SIG-M5 (cell line): ENCODE measurements at places on chromosomes 4 and X.

DNA sequence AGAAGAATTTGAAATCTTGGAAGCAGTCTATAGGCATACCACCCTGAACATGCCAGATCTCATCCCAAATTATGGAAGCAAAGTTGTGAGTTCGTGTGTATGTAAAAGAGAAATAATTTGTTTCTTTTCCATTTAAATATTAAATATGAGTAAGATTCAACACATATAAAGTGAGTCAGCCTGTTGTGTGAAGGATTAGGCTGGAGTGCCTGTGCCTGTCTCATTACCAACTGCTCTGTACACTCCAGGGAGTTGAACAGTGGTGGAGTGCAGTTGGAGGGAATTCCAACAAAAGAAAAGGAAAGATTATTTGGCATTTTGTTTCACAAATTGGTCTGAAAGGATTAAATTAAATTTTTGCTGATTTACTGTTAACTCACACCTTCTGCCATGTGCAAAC lies 435.6 kb downstream of the FAT4 start:
- DNase-seq: no peak

GRCh38 chr4:171924746-171925376 lies 111.7 kb downstream of the GALNTL6 start:
- no peak for DNase-seq

DNA sequence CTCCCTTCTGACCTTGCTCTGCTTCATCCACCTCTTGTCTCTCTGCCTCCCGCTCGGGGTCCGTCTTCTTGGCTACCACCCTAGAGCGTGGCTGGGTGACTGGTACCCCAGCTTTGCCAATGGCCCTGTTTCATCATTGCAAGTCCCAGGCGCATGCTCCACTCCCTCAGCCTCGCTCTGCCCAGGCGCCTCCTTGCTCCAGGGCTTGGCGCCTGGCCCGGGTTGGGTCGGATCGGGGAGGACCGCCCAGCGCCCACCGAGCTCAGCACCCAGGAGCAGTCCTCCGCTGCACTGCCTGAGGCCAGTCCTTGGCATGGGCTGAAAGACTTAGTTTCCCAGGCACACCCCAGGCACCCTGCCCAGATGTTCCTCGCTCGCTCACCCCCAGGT lies 577 bp downstream of the BGN start:
- DNase-seq: no peak

DNA sequence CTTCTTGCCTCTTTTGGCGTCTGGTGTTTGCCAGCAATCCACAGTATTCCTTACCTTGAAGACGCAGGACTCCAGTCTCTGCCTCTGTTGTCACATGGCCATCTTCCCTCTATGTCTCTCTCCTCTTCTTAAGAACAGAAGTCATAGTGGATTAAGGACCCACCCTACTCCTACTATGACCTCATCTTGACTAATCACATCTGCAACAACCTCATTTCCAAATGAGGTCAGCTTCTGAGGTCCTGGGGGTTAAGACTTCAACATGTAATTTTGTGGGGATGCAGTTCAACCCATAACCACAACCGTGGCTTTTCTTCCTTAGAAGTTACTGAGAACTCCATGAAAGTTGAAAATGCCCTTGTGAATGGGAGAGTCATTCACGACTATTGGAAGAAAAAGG lies 23.3 kb downstream of the TLR8 start:
- no peak for DNase-seq

GRCh38 chr4:169249214-169249973 lies 21.4 kb downstream of the SH3RF1 start:
- no peak for DNase-seq

DNA sequence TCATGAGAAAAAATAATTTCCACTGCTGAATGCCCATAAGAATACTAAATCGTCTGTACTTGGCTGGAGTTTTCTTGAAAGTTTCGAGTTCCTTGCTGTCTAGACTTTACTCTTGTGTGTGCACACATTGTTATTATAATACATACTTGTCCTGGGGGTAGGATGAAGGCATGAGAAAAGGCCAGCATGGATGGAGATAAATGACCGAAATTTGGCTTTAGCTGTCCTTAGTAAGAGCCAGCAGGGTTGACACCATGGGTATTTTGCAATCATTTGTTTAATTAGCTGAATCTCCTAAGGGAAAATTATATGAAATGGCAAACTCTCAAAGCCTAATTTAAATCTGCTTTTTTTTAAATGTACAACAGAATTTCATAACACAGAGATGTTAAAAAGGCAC lies 641.6 kb downstream of the ADGRL3 start:
- no peak for DNase-seq

- DNase-seq: no peak
Observed at GRCh38 chrX:16785247-16786138, 773 bp upstream of the TXLNG start.

DNA sequence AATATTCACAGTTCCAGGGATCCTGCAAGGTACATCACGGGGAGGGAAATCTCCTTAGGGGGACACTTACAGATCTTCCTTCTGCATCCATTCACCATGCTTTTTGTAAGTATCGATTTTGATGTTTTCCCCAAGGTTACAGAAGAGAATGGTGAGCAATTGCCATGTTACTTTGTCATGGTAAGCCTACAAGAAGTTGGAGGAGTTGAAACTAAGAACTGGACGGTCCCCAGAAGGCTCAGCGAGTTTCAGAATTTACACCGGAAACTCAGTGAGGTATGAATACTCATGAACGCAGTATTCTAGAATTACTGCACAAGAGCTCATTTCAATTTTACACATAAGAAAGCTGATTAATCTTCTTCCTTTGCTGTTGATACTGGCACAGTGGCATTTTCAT lies 53.9 kb downstream of the LRP2BP start:
- DNase-seq: no peak

GRCh38 chrX:96386981-96387380 lies 297.7 kb upstream of the DIAPH2 start:
- no peak for DNase-seq

DNA sequence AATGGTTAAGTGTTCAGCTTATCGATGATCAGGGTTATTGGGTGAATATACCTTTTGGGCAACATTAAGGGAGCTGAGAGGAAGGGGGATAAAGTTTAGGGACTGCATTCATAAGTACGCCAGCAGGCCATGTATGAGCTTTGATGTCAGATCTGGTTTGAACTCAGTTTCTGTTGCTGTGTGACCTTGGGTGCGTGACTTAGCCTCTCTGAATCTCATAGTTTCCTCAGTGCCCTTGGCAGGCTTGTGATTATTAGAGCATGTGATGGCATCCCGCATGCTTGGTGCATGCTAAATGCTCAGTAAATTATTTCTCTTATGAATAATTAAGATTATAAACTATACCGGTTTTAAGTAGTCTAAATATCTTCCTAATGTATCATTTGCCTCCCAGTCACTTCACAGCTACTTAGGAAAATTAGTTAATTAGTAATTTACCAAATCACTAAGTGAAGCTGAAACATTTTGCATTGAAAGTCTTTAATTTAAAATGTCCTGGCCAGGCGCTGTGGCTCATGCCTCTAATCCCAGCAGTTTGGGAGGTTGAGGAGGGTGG lies 3.8 kb downstream of the TBC1D14 start:
- no peak for DNase-seq

- no peak for DNase-seq
Observed at GRCh38 chr4:25857403-25857802, 5.4 kb downstream of the SEL1L3 start.

- DNase-seq: no peak
Observed at GRCh38 chrX:118772051-118772450, 44.6 kb downstream of the IL13RA1 start.

DNA sequence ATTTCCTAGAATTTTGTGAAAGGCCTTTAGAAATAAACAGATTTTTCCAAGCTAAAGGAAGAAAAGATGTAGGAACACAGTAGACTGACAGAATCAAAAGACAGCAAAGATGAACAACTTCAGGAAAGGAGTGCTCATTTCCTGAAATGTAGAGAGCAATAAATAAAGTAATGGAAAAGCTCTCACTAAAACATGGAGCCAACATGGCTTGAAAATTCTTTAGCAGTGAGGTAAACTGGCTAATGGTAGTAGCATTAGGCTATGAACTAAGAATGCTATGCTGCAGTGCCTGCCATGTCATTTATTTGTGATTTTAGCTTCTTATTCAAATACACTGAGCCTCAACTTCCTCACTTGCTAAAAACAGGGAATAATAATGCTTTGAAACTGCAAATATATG lies 108.7 kb downstream of the IQCM start:
- no peak for DNase-seq

- DNase-seq: no peak
Observed at GRCh38 chrX:40564447-40564846, 16.3 kb upstream of the ATP6AP2 start.

DNA sequence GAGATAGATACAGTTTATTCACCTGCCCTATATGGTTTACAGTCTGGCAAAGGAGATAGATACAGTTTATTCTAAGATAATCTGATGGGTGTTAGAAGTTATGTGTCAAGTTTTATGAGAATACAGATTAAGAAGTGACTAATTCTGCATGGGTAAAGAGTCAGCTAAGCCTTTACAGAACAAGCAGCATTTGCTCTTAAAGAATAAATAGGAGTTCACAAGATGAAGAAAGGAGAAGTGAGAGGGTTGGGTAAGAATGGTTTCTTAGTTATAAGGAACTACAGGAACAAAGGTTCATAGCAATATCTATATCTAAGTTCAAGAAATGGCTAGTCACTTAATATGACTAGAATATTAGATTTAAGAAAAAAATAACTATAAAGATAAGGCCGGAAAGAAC lies 47.6 kb downstream of the THOC2 start:
- DNase-seq: peak; percentile 50

DNA sequence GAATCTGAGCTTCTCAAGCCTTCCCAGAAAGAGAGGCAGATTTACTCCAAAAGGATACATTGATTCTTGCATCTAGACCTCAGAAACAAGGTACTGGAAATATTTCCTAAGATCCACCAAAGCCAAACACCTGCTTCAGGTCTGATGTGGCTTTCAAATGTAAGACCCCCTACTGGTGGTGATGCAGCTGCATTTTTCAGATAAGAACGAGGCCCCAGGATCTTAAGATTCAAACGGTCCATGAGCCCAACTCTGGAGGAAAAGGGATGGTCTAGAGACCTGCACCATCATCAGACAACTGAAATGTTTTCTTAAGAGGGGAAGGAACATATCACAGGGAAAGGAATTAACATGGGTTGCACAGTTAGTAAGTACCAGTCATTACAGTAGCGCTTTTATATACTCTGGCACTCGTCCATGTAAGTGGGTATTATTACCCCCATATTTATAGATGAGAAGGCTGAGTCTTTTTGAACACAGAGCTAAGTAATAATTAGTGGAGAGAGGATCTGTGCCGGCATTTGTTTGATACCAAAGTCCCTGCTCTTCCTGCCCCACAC lies 73.7 kb downstream of the LEF1 start:
- no peak for DNase-seq

DNA sequence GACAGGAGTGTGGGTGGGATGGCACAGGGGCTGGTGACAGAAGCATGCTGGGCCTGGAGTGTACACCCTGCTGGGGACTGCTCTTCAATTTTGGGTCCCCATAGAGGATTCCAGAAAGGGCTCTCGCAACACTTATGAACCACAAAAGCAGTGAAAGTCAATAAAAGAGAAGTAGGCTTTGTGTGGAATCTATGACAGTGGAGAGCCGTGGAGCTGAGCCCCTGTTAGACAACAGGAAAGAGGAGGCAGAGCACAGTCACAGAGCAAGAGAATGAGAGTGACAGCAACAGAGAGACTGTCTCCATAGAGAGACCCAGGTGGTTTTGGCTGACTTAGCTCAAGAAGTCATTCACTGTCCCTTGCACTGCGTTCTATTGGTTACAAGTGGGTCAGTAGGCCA lies 135.1 kb upstream of the ATP6AP2 start:
- peak; percentile 13 for DNase-seq

DNA sequence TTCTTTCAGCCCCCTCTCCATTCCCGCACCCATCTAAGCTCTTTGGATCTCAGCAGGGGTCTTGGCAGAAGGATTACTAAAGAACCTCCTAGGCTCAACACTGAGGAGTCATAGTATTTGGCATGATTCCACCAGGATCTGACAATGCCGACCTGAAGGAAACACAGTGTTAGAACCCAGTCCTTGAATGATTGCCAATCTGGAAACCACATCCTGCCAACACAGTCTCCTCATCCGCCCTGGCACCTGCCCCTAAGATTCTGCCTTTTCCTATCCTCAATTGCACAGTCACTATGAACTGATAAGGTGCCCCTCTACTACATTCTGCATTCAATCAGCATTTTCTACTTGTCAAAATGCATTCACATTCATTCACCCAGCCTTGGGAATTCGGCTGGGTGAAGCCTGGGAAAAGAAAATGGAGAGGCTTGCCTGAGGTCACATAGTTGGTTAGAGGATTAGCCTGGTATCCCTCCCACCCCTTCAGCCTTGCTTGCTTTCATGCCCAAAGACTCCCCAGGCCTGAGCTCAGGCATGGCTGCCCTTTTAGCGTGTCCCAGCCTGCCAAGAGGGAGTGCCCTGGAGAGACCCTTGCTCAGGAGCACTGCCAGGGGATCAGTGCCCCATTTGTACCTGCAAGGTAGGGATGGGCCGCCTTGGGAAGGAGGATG lies 2.2 kb upstream of the CLDN2 start:
- no peak for DNase-seq

GRCh38 chrX:29687687-29688086 lies 527.7 kb upstream of the MAGEB2 start:
- no peak for DNase-seq

GRCh38 chr4:165464813-165465381 lies 86.1 kb downstream of the CPE start:
- DNase-seq: no peak

GRCh38 chr4:3106339-3107186 lies 32.1 kb downstream of the HTT start:
- DNase-seq: no peak

- no peak for DNase-seq
Observed at GRCh38 chr4:111776561-111776960, 368.7 kb upstream of the FAM241A start.

DNA sequence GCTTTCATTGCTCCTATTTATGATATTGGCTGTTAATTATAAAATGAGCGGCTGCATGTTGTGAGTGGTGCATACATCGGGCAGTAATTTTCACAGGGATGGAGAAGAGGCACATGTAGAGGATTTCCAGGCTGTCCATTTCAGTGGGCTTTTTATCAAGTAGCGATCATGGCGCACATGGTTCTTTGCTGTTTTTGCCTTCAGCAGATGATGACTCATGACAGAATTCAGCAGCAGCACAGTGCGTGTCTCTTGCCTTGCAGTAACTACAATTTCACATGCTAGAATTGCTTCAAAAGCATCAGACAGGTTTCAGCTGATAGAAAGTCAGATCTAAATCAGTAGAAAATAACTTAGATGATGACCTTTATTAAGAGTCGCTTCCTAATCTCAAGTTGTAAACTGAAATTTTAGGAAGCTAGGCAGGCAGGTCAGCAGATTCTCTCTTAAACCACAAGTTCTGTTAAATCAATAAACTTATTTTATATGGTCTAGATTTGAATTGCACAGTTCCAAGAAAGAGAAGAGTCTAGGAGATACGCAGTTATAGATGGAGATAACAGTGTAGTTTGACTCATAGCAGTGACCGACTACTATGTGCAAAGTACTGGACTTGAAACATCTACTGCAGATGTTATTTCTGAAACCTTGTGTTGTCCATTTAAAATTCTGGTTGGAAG lies 35.8 kb downstream of the LRP2BP start:
- no peak for DNase-seq

GRCh38 chr4:129231945-129232588 lies 136.1 kb downstream of the C4orf33 start:
- no peak for DNase-seq
